ENCODE measurements at places on chromosomes 7 and 10.
A peak's percentile ranks its signal among the peaks of the same experiment; 100 is the strongest.

DNA sequence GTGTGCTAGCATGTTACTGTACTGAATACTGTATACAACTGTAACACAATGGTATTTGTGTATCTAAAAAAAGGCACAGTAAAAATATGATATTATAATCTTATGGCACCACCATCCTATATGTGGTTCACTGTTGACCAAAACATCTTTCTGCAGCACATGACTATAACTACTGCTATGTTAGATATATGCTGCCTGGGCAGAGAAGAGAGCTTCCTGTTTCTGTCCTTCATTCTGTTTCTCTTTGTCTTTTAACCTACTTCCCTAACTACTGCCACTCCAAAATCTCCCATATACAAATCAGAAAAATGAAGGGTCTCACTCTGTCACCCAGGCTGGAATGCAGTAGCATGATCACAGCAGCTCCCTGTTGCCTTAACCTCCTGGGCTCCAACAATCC lies 8.8 kb upstream of the FGL2 start:
- no peak for DNase-seq

- DNase-seq = no peak
Observed at GRCh38 chr7:115047958-115048720, 126.2 kb downstream of the MDFIC start.

DNA sequence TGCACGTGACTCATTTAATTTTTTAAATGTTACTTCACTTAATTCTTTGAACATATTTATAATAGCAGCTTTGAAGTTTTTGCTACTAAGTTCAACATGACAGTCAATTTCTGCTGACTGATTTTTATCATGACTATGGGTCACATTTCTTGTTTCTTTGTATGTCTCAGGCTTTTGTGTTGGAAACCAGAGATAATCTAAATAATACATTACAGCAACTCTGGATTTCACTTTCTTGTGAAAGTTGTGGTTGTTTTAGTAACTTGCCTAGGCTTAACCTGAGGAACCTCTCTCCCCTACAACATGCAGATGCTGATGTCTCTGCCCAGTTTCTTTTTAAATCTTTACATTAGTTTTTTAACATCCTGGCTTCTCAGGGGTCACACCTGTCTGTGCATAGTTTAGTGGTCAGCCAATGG lies 180.8 kb downstream of the CCDC71L start:
- DNase-seq = no peak

GRCh38 chr10:78919181-78919966 lies 149.4 kb upstream of the ZMIZ1 start:
- DNase-seq = no peak

- DNase-seq = no peak
Observed at GRCh38 chr7:149007611-149008010, 20.7 kb downstream of the PDIA4 start.

GRCh38 chr10:103895411-103896186 lies 22.4 kb downstream of the STN1 start:
- peak; percentile 20 for DNase-seq

- DNase-seq = peak; percentile 30
Observed at GRCh38 chr7:16078076-16078952, 343.0 kb downstream of the CRPPA start.

DNA sequence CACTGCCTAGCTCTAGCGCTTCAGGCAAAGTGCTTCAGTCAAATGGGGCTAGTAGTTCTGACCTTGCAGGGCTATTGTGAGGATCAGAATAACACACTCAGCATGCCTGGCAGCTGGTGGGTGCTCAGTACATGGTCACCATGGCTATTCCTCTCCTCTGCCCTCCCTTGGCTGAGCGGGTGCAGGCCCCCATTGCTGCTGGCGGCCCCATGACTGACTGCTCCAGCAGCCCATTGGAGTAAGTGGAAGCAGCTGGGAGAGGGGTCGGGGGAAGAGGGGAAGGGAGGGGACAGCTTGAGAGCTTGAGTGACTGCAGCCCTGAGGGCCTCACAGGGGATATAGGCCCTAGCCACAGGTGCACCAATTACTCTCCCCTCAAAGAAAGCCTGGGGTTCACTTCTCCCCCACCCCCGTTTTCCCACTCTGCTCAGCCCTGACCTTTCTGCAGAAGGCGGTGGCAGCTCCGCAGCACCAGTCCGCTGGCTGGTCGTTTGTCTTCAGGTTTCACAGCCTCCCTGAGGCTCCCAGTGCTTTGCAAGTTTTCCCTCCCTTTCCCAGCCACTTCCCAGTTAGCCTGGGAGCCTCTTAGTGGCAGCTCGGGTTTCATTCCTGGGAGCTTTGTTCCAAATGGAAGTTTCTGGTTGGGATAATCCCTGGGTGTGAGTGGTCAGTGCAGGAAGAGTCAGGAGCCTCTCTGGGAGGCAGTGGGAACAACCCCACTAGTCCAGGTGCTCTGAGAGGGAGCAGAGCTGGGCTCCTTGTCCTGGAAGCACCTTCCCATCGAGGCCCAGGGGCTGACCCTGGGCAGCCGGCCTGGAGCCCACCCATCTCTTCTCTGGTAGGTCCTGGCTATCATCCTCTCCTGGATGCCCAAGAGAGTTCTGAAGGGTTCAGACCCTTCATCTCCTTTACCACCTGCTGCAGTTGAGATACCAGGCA lies 16.3 kb downstream of the FGF8 start:
- no peak for DNase-seq

DNA sequence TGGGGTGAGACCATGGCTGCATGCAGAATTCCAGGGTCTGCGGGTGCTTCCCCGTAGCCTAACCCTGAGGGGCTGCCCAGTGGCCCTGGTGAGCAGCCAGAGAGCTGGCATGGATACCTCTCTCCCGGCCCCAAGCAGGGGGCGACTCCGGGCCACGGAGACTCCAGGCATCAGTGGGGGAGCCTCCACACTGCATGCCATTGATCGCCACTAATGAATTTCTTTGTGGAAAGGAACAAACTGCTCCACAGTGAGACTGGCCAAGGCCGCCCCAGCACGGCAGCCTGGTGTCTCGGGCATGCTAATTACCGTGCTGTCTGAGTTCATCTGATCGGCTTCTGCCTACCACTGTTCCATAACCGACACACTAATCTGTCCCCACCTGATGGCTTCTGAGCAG lies 184.4 kb downstream of the GRID1 start:
- DNase-seq = no peak

DNA sequence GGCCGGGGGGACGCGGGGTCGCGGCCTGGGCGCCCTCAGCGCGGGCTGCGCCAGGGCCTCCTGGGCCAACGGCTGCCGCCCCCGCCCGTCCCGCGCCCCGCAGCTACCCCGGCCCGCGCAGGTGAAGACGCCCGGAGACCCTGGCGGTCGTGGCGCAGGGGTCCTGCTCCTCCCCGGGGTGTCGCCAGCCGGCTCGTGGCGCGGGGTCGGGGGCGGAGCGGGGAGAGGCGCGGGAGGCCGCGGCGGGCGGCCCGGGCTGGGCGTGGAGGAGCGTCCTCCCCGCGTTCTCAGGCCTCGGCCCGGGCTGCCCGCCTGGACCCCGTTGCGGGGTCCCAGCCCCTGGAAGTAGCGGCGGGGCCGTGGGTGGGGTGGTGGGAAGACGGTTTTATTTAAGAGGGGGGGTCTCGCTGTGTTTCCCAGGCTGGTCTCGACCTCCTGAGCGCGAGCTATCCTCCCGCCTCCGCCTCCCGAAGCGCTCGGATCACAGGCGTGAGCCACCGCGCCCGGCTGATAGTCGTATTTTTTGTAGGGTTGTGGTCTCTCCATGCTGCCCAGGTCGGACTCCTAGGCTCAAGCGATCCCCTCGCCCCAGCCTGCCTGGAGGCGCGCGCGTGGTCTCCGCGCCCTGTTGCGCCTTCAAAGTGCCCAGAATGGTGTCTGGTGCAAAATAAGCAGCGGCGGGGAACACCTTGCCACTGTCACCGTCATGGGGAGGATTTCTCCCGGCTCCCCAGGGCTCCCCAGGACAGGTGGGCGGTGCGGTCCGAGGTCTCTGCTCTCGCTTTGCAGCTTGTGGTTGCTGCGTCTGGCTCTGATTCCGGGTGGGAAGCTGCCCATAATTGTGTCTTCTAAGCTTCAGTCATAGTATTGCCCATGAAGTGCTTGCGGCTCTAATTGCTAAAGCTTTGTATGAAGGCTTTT lies 15.3 kb upstream of the SUN1 start:
- no peak for DNase-seq

GRCh38 chr10:128860574-128860973 lies 606.5 kb upstream of the MGMT start:
- no peak for DNase-seq

DNA sequence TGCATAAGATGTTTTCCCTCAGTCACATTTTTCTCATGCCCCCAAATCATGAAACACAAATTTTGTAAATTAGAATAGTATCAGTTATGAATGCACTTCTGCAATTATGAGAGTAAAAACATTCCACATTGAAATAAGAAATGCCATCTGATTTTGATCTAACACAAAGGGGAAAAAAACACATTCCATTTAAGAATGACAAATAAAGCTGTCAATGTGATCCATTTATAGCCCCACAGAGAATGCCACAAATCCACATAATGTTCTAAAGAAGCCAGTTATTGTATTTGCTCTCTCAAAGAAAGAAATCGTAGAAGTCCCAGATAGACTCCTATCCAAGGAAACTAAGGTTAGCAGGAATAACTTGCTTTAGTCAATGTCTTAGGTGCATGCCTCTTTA lies 48.7 kb upstream of the RHOBTB1 start:
- no peak for DNase-seq

DNA sequence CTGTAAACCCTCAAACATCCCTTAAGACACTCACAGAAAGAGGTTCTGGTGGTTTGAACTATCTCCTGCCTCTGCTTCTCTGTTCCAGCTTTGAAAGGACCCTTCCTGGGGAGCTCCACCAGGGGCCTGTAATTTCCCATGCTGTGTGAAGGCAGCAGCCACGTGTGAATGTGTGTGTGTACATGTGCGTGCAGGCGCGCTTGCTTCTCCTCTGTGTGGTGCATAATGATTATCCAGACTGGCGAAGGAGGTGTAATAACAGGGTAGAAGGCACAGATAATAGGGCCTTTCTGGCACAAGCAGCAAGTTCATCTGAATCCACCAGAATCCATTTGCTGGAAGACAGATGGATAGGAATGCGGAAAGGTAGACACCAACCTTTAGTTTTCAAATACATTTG lies 466.5 kb downstream of the GRID1 start:
- no peak for DNase-seq

DNA sequence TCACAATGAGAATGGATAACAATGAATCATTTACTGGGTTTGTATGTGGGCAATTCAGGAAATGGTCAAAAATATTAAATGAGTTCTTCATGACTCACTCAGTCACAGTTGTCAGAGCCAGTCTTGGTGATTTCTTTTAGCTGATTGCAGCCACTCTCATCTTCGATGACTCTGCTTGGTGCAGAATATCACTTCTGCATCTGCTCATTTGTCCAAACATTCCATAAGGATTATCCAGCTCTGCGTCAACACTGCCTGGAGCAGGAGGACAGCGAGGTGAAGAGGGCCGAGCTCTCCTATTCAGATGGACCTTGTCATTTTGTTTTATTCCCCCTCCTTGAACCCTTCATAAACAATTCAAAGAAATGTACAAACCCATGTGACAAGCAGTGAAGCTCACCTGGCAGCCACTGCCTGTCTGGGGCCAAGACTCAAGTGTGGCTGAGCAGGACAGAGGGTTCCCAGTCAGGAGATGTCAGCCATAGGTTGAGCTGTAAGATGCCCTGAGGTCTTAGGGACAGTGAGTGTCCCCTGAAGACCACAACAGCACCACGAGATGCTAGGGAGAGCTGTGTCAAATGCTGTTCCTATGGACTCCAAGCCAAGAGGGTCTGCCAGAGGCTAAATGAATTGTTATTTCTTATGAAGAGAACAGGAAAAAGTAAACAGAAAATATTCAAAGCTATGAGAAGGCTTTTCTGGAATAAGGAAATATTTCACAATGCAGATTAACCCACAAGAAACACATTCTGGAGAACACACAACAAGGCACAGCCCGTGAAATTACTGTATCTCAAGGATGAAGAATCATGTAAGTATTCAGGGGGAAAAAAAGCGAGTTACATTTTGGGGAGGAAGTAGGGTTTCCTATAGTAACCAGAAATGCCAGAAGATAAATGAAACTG lies 33.1 kb upstream of the EGFR start:
- no peak for DNase-seq

GRCh38 chr7:93968911-93969620 lies 35.1 kb downstream of the BET1 start:
- no peak for DNase-seq

DNA sequence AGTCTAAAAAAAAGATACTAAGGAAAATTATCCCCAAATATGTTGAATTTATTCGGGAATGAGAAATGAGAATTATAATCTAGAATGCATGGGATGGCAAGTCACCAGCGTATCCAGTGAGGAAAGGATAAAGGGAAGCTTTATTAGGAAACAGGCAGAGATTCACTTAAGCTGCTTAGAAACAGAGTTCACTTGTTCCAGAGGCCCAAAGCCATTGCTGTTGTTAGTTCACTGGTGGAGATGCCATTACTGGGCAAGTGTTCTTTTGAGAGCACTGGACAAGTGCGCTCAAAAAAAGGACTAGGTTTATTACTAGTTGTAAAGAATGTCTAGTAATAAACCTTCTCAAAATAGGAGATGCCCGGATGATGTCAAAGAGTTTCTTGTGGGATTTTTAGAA lies 51.2 kb downstream of the MICU1 start:
- no peak for DNase-seq

DNA sequence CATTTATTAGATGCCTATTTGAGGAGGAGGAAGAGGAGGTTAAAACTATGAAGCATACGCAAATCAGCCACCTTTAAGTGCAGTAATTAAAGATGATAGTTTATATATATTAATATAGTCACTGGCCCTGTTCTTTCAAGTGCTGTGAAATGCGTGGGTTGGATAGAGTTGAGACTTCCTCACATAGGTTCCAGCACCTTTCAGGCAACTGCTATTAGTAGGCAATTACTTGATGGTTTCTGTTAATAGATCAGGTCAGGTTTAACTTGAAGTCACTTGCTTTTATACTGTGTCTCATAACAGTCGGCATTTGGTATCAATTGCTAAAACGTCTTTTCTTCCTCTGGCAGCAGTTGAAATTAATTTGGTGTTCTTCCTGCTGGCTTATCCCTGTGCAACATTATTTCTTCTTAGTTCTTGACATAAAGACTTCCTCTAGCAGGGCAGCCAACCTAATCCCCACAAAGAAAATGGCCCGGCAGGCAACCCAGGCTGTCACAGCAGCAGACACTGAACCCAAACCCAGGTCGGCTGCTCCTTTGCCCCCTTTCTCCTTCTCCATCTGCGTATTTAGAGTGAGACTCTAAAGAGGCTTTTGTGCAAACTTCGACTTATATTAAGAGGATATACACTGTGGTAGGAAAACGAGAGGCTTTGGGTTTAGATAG lies 35.3 kb upstream of the BET1 start:
- DNase-seq = no peak

GRCh38 chr7:24883622-24884013 lies 96.4 kb downstream of the OSBPL3 start:
- DNase-seq = no peak

GRCh38 chr10:95783741-95784140 lies 27.8 kb downstream of the ENTPD1 start:
- DNase-seq = no peak

GRCh38 chr7:17176371-17177032 lies 122.0 kb upstream of the AHR start:
- no peak for DNase-seq

- no peak for DNase-seq
Observed at GRCh38 chr10:84317174-84317573, 11.2 kb upstream of the CCSER2 start.
